ENCODE measurements at places on chromosomes 16 and 17.

DNA sequence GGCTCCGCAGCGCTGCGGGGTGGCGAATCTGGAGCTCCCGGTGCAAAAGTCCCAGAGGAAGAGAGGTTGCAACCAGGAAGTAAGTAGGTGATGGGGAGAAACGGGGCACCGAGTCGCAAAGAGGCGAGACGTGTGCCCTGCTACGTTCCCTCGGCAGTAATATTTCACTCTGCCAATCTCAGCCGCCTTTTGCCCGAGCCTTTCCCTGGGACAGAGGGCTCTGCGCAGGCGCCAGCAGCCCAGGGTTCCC lies at the start of gene NR1D1:
NR1D1 (minus strand) TSS at position 171 of the 250 bp plus-strand sequence. CDS start 495 bp downstream, outside the sequence.
- DNase-seq: no peak

DNA sequence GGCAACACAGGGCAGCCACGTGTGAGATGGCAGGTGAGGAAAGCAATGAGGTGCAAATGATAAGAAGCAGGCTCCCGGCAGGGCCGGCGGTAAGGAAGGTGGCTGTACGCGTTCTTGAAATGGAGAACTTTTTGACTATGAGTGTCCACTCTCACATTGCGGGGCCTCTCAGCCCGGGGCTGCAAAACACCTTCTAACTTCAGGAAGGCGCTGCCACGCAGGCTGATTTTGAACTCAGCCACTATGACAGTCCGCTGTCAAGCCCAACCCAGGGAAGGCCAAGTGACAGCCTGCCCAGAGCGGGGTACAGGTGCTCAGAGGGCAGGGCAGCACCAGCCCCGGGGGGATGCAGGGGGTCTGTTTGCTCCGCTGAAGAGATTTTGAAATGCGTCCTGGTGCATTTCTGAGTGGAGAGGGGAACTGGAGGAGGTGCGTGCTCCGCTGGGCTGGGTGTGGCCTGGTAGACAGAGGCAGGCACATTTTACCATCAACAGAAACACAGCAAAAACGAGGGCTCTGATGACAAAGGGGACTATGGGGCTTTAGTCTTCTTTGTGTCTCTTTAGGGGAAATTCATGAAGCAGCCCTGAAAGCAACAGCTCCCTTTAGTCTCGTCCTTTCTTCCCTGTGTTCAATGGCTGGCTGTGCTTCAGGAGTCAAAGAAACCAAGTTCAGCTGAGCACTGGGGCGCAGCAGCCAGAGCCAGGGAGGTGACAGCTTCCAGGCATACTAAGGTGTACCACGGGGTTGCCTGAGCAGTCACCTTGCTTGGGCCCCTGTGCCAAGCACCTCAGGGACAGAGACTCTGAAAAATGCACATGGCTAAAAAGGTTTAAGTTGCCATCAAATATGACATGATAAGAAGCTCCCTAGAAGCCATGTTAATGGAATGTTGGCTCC lies 14.6 kb upstream of the SREBF1 start:
- no peak for DNase-seq

GRCh38 chr16:81432937-81433557 lies 11.6 kb upstream of the CMIP start:
- no peak for DNase-seq

GRCh38 chr17:44961921-44962350 lies 6.2 kb downstream of the C1QL1 start:
- no peak for DNase-seq

DNA sequence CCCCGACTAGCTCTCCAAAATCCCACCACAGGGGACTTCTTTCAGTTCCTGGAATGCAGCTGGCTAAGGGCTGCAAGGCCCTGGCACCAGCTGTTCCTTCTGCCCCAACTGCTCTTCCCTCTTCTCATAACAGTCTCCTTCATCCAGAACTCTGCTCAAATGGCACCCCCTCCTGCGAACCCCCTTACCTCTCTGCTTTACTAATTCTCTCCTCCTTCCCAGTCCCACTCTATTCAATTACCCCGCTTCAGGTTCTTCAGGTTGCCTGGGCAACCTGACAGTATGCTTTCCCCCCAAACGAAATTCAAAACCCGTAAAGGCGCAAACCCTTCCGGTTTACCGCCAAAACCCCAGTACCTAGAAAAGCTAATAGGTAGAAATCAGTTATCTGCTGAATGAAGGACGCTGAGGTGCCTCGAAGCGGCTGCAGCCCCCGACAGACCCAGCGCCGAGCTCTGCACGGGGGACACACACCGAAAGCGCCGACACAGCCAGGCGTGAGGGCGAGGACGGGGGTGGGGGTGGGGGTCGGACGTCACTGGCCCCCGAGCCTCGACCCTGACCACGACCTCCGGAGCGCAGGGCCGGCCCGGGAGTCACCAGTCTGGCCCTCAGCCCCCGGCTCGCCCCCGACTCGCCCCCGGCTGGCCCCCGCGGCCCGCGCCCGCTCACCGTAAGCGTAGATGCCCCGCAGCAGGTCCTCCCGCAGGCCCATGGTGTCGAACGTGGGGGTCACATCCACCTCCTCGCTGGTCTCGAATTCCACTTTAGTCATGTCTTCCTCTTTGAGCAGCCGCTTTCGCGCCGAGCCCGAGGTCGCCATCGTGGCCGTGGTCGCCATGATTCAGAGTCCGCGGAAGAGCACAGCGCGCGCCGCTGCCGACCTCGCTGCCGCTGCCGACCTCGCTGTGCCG lies 550 bp downstream of the EIF4A3 start:
- DNase-seq: no peak

GRCh38 chr17:18946536-18946935 lies 5.4 kb upstream of the SLC5A10 start:
- no peak for DNase-seq

Data from astrocyte of the spinal cord (primary cell).